T-helper 1 cell (primary cell): ENCODE measurements at places on chromosomes 4 and X.

DNA sequence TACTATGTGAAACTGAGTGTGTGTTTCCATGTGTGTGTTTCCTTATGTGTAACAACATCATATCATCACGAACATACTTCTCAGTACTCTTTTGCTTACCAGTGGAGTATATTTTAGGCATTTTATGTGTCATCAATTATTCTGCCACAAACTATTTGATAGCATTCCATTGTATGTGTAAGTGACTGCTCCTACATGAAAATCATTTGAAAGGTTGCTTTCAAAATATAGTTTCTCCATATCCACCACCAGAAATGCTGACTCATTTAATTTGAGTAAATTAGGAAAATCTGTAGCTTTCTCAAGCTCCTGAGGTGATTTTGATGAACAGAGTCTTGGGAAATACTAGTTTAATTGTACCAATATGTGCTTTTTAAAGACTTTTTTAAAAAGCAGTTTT lies 376.2 kb downstream of the PCDH18 start:
- no peak for DNase-seq

DNA sequence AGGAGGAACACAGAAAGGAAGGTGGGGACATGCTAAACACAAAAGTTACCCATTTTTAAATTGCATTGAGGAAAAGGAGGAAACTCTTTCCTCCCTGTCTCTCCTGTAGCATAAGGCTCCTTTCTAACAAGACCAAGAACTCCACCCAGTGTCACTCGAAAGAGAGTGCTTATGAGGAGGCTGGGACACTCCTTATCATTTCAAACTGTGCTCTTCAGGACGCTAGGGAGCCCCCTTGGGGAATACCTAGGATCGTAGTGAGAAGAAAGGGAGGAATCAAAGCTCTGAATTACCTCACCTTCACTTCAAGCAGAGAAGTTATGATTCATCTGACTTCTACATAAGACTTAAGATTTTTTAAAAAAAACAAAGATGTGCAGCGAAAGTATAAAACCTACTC lies 65.5 kb downstream of the F9 start:
- no peak for DNase-seq

GRCh38 chr4:54155936-54156335 lies 56.0 kb downstream of the GSX2 start:
- DNase-seq = no peak

GRCh38 chr4:109205186-109205585 lies 97.3 kb downstream of the COL25A1 start:
- no peak for DNase-seq

GRCh38 chrX:135295238-135295943 lies 13.9 kb upstream of the ETDC start:
- peak; percentile 73 for DNase-seq

DNA sequence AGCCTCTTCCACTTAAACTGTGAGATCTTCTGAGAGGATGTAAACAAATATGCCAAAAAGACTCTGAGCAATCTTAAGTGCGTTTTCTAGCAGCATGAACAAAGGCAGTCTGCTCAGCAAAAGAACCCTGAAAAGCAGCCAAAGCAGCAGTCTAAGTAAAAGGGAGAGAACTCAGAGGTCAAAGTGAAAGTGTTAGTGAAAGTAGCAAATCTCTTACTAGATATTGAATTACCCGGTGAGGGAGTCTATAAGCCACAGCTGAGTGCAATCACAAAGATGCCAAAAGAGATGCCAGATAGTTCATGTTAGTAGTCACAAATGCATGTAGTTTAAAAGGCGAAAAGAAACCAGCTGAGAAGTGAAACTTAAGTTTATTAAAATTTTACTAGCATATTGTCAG lies 7.9 kb upstream of the GNRHR start:
- DNase-seq = peak; percentile 25

DNA sequence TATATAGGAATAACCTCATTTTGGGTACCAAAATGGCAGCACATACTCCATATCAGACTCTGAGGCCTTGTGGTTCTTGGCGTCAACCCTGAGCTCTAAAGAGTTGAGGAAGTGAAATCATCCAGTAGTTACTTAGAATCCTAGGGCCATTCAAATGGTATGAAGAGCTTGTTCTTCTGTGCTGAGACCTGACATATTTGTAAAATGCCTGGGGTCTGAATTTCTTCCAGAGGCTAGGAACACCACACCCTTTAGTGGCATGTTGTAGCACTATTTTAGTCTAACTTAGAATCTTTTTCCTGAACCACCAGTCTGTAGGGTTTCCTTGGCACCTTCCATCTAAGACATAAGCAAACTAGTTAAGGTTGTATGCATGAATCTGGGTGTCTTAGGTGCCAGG lies 18.1 kb upstream of the GDPD2 start:
- DNase-seq = no peak

- DNase-seq = no peak
Measured at GRCh38 chrX:113651306-113651705, 810.7 kb upstream of the AMOT start.
